SK-N-SH treated with all-trans-retinoic acid at 6 μM for 48 hours (cell line): ENCODE measurements at places on chromosomes 11 and 22.

GRCh38 chr11:10004526-10005113 lies 289.4 kb downstream of the SBF2 start:
- peak; percentile 32; the same call in 1 of the 3 replicates for ATAC-seq

GRCh38 chr11:118092907-118093571 lies 6.3 kb upstream of the SMIM35 start:
- no peak for ATAC-seq

DNA sequence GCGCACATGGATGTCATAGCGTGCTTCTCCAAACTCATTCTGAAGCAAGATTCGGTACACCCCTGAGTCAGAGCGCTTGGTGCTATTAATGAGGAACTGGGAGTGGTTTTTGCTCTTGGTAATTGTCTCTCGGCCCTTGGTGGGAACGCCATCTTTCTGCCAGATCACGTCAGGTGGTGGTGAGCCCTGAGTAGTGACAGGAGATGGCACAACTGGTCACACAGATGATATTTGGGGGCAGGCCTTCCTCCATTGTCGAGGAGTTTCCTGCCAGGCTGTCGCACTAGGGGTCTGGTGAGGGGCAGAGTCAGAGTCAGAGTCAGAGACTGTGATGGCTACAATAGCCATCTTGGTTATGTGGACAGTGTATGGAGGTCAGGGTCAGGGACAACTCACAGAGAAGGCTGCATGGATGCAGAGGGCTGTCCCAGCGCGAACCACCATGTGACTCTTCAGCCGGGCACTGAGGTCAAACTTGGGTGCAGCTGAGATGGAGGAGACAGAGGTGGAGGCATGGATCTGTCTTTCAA lies 9.3 kb downstream of the TMEM86A start:
- no peak for ATAC-seq

GRCh38 chr11:57335023-57335342 lies 709 bp downstream of the SSRP1 start:
- ATAC-seq: no peak

- ATAC-seq: no peak
Observed at GRCh38 chr22:27795696-27796517, 5.6 kb downstream of the MN1 start.

DNA sequence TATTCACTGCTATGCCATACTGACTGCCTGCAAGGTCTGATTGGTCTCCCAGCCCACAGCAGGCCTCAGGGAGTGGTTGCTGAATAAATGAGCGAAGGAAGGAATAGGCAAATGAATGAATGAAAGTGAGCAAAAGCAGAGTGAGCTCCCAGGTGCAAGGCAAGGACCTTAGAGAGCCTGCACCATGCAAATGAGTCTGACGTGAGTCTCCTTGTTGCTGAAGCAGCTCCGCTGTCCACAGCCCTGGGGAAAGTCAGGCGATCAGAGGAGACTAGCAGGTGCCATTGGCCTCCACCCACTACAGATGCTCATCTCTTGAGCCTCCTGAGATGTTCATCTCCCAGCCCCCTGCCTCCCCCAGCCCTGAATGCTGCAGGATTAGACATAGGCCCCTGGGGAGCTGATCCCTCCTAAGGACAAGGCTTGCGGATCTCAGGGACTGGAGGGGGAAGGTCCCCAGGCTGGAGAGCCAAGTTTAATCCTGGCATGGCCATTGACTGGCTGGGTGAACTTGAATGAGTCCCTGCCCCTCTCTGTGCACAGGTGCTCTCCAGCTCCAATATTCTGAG lies 22.1 kb downstream of the GDPD5 start:
- no peak for ATAC-seq

GRCh38 chr22:39068033-39068785 lies 8.9 kb upstream of the APOBEC3G start:
- ATAC-seq: no peak

- ATAC-seq: no peak
Observed at GRCh38 chr11:19347911-19348310, 107.2 kb upstream of the E2F8 start.

- peak; percentile 64 for ATAC-seq
Observed at GRCh38 chr11:77379253-77379652, 77.8 kb upstream of the GDPD4 start.

GRCh38 chr11:61516675-61517572 lies 8.4 kb downstream of the LRRC10B start:
- ATAC-seq: peak; percentile 76

GRCh38 chr11:131957201-131957600 lies 586.8 kb downstream of the NTM start:
- ATAC-seq: no peak
